ENCODE measurements at places on chromosomes 4 and X.

- DNase-seq: no peak
These were observed 76.7 kb downstream of the IRF2 start for GRCh38 chr4:184397516-184398163.

- peak; percentile 44 for DNase-seq
These were observed 164.9 kb downstream of the MAML3 start for GRCh38 chr4:139988863-139989765.

DNA sequence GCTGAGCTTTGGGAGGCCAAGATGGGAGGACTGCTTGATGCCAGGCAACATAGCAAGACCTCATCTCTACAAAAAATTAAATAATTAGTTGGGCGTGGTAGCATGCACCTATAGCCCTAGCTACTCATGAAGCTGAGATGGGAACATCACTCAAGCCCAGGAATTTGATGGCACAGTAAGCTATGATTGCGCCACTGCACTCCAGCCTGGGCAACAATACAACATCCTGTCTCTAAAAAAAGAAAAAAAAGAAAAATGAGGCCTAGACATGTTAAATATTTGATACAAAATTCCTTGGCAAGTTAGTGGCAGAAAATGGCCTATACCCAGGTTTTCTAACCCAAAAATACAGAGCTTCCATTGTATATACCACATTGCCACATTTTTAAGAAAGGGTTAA is 88.1 kb upstream of the MAB21L2 start:
- DNase-seq: no peak

DNA sequence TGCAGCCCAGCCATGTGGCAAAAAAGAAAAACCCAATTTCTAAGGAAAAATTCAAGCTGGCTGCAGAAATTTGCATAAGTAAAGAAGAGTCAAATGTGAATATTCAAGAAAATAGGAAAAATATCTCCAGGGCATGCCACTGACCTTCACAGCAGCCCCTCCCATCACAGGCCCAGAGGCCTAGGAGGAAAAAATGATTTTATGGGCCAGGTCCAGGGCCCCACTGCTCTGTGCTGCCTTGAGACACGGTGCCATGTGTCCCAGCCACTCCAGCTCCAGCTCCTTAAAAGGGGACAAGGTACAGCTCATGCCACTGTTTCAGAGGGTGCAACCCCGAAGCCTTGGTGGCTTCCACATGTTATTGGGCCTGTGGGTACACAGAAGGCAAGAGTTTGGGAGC is 182.7 kb upstream of the FGF16 start:
- DNase-seq: no peak

DNA sequence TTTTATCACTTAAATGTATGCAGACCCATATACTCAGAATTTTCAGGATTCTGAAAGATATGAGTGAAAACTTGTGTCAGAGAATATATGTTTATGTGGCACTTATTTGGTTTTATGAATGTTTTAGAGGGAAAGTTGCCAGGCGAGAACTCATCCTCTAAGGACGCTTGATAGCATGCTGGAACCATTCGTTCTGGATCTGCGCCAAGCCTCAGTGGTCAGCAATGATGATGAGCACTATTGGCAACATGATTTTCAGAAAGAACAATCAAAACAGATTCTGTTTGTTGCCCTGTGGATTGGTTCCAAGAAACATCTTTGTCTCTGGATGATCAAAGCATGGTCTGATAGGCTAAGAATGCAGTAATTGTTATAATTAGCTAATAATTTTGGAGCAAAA is 32.1 kb upstream of the RAPGEF2 start:
- no peak for DNase-seq

DNA sequence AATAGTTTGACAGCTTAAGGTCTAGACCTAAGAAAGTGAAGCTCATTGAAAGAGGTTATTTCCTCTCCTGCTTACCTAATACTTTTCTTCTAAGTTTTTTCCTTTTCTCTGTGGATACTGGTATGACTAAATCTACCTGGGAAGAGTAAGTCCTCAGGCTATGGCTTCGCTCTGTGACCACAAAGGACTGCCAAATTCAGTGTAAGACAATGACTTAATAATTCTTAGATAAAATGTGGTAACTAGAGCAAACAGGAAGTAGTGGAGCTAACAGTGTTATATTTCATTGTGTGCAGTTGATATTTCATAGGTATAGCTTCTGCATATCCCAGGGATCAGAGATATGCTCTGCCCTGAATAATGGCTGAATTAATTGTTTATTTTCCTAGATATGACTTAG is 418.9 kb downstream of the CCSER1 start:
- DNase-seq: no peak

- no peak for DNase-seq
These were observed 18.9 kb upstream of the MSMO1 start for GRCh38 chr4:165308606-165309005.

- no peak for DNase-seq
These were observed 9.8 kb upstream of the TIGD2 start for GRCh38 chr4:89101256-89102161.

- DNase-seq: no peak
These were observed 72.1 kb downstream of the DDIT4L start for GRCh38 chr4:100118181-100118580.

DNA sequence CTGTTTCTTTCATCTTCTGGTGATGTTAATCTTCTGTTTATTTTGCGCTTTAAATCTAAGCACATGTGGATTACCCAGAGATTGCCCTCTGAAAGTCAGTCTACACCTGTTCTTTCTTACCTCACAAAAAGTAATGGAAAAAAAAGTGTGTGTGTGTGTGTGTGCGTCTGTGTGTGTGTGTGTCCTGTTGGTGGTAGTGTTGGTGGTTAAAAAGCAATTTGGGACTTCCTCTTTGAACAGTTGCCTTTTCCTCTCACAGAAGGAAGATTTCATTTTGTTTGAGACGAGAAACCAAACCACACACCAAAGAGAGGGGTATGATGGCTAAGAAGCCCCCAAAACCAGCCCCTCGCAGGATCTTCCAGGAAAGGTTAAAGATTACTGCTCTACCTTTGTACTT is at the start of gene STAP1:
Gene STAP1 (plus strand): TSS at position 235 of the 400 bp plus-strand sequence. CDS start 83 bp downstream, at position 318.
- DNase-seq: no peak

DNA sequence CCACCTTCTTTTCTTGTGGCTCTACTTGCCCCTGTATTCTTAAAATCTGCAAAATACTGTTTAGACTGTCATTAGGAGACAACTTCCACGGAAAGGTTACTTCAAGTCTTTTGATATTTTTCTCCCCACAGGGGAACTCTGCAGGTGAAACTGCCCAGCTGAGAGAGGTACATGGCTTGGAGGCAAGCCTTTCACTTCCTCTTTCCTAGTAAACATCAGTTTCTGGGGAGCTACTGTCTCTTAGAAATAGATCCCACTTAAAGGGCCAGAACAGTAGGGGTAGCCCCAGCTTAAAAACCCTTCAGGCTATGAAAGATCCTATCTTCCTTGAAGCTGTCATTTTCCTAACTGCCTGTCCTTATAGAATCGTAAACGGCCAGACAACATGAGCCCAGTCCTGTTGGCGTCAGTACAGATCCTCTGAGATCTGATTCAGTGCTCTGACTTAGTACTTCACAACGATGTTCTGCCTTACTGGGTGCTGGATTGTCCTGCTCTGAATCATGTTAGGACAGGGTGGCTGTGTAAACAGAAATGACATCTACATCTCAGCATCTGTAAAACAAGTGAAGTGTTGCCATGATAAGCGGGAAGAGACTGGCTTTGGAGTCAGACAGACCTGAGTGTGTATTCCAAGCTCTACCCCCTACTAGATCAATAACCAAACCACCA is 102.1 kb downstream of the ITIH6 start:
- DNase-seq: no peak

- DNase-seq: no peak
These were observed 54.0 kb upstream of the AMELX start for GRCh38 chrX:11239230-11239629.

DNA sequence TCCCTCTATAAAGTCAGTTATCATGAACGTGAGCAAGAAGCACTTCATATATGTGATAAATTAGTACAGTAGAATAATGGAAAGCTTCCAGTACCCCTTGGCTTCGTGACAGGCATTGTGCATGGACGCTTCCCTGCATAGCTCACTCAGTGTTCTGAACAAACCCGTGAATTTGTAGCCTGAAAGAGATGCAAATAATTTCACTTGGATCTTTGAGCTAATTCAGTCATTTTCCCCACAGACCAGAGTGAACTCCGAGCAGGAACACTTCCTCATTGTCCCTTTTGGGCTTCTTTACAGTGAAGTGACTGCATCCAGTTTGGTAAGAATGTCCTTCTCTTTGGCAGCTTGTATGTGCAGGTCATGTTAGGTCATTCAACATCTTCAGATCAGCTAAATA is 50.1 kb downstream of the ADD1 start:
- no peak for DNase-seq

- DNase-seq: no peak
These were observed 22.3 kb upstream of the SORCS2 start for GRCh38 chr4:7170012-7170411.

- no peak for DNase-seq
These were observed 40.5 kb downstream of the CLDN34 start for GRCh38 chrX:10007621-10008020.

GRCh38 chrX:132968296-132968949 is 10.0 kb upstream of the HS6ST2 start:
- DNase-seq: no peak

GRCh38 chrX:129726307-129727111 is 12.3 kb upstream of the XPNPEP2 start:
- no peak for DNase-seq

DNA sequence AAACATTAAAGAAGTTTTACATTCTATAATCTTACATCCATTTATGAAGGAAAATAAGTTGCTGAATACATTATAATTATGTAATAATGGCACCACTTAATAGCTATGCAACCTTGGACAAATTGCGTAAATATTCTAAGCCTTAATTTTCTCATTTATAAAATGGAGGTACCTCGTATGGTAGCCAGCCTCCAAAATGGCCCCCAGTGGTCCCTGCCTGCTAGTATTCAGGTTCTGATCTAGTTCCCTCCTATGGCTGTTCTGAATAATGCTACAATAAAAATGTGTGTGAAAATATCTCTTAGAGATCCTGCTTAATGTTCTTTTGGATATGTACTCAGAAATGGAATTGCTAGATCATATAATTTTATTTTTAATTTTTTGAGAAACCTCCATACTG is 11.0 kb upstream of the NKX3-2 start:
- no peak for DNase-seq

- no peak for DNase-seq
These were observed 47.9 kb downstream of the COX18 start for GRCh38 chr4:73021634-73022033.

GRCh38 chrX:67787196-67787595 is 243.4 kb downstream of the AR start:
- DNase-seq: no peak

DNA sequence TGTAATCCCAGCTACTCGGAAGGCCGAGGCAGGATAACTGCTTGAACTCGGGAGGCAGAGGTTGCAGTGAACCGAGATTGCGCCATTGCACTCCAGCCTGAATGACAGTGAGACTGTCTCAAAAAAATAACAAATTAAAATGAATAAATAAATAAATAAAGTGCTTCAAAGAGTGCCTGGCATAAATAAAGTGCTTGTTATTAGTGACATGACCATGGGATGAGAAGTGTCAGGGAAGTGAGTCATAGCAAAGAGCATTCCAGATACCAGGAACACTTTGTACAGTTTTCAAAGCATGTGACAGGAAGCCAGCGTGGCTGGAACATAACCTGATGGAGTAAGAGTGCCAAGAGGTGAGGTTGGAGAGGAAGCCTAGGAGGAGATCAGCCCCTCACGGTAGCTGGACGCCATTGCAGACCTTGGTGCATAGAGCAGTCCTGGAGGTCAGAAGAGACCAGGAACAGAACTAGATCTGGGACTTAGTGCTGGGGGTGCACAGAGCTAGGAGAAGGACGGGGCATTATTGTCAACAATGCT is 6.0 kb upstream of the WDR13 start:
- DNase-seq: no peak

DNA sequence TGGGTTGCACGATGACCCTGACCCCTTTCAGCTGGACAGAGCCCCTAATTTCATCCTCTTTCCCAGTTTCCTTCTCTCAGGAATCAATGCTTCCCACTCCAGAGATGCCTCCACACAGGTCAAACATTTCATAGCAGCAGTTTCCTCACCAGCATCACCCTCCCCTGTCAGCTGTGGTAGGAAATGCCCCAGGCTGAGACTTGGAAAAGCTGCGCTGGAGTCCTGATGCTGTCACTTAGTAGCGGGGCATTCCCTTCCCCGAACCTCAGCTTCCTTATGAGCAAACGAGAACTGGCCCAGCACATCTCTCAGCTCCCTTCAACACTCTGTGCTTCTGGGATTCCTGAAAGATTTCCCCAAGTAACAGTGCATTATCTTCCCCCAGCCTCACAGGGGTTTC is 2.7 kb downstream of the GJB1 start:
- DNase-seq: no peak

- no peak for DNase-seq
These were observed 52.3 kb upstream of the RPS6KA3 start for GRCh38 chrX:20319054-20319453.

- no peak for DNase-seq
These were observed 10.3 kb upstream of the UGT2B11 start for GRCh38 chr4:69224891-69225290.

DNA sequence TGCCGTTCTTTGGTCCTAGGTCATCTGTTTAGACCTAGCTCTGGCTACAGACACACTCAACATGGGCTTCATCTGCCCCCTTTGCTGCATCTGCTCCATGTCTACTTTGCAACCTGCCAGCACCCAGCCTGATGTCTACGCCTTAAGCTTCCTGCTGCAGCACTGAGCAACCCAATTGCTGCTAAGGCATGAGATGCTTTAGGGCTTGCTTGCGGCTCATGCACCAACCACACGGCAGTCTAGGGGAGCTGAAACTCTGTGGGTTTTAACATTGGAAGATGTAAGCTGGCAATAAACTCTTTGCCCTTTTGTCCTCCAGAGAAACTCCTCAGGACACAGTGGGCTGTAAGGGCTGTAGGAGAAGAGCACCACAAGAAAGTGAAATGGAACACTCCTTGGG is 11.7 kb upstream of the CLNK start:
- no peak for DNase-seq

- DNase-seq: no peak
These were observed 2702.5 kb downstream of the PCDH7 start for GRCh38 chr4:33422656-33423055.

Measured in stimulated activated CD8-positive, alpha-beta memory T cell treated with anti-CD3 and anti-CD28 coated beads, Interleukin-4, amount 100 ng/mL, for 4 hours (primary cell).